ENCODE measurements at places on chromosomes 6 and 20.

GRCh38 chr6:79421707-79422484 lies 115.3 kb downstream of the LCA5 start:
- DNase-seq, result peak; percentile 87

DNA sequence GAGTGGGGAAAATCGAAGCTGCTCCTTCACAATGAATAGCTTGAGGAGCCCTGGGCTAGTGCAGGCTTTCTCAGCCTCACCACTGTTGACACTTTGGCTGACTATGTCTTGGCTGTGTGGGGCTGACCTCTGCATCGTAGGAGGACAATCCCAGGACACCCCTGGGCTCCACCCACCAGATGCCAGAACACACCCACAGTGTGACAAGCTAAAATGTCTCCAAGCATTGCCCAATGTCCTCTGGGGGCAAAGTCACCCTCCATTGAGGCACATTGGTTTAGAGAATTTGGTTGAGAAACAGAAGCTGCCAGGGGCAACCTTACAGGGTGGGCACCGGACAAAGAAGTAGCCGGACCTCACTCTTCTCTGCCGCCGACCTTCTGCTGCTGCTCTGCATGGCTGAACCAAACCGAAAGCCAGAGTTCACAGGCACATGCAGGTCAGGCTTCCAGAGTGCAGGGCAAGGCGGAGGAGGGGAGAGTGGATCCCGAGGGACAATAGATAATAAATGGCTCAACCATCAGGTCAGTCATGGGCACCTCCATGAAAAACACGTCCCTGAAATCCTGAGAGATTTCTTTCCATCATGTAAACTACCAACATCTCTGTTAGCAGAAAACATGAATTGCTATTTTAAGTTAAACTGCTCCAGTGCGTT lies 189.0 kb downstream of the LRFN2 start:
- DNase-seq, result no peak

- no peak for DNase-seq
Measured at GRCh38 chr6:7256785-7257184, 56.2 kb downstream of the SSR1 start.

DNA sequence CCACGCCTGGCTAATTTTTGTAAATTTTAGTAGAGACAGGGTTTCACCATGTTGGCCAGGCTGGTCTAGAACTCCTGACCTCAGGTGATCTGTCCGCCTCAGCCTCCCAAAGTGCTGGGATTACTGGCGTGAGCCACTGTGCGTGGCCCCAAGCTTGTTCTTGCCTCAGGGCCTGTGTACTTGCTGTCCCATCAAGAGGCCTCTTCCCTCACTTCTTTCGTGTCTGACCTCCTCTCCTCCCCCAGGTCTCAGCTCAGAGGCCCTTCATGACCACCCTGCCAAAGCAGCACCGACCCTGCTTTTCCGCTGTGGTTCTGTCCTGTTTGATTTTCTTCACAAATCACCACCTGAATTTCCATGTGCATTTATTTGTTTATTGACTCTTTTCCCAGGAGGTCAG lies 10.5 kb upstream of the UBE2V1 start:
- DNase-seq, result no peak

DNA sequence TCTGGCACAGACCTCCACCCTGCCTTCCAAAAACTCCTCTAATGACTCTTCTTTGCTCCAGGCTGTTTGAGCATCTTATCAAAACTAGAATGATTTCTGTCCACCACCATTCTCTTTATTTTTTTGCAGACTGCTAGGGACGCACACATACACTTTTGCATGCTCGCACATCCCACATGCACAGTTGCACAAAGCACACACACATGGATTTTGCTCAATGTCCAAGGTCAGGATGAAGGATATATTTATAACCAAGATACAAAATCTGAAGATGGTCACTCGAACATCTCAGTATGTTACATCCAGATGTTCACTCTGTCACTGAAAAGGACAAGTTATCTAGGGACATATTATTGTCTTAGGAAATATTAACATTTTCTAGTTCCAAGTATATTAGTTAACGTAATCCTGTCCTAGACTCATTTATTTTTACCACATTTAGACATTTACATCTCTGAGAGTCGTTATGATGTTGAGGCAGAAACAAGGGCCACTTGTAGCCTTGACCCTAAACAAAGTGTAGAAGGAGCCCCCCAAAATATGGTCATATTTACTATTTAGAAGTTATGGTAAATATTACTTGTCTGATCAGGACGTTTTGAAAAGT lies 3.4 kb upstream of the SIM1 start:
- DNase-seq, result no peak

- DNase-seq, result no peak
Measured at GRCh38 chr20:16240355-16240754, 332.9 kb downstream of the KIF16B start.

DNA sequence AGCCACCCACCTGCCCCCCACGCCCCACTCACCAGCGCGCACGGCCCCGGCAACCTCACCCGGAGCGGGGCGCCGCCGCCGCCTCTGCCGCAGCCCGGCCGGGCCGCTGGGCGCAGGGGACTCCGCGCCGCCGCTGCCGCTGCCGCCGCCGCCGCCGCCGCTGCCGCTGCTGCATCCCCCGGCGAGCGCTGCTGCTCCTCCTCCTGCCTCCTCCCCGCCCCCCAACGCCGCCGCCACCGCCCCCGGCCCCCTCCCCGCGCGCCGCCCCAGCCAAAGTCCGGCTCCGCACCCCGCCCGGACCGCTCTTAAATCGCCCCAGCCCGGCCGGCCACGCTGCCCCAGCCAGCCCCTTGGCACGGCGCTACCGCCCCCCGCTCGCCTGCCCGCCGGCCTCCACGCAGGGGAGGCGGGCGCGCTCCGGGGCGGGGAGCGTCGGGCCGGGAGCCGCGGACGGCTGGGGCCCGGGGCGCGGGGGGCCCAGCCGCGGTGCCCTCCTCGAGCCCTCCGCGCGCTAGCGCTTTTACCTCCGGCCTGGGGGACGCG lies at the start of gene SULF2:
TSS of gene SULF2 (minus strand) at position 171 of the 543 bp plus-strand sequence. CDS start 28,118 bp downstream, outside the sequence.
- DNase-seq, result no peak

GRCh38 chr6:109460161-109460829 lies 4.7 kb upstream of the MICAL1 start:
- DNase-seq, result no peak

GRCh38 chr6:40626886-40627285 lies 39.7 kb upstream of the LRFN2 start:
- no peak for DNase-seq

DNA sequence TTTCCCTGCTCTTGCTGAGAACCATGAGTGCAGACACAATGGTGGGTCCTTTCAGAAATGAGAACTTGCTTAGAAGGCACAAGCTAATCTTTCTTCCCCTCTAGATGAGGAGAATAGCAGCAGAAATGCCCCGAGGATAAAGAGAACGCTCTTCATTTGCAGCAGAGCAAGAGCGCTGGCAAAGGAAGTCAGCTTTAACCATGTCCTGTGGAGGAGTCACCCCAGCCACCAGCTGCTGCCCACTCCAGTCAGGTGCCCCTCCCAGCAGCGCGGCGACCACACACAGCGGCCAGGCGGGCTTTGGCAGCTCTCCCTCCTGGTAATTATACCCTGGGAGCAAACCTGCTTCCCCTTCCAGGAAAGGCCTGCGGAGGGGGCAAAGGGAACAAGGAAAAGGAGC lies 42.4 kb upstream of the EMILIN3 start:
- DNase-seq, result no peak

GRCh38 chr6:110875548-110876169 lies 1.1 kb downstream of the AMD1 start:
- no peak for DNase-seq

DNA sequence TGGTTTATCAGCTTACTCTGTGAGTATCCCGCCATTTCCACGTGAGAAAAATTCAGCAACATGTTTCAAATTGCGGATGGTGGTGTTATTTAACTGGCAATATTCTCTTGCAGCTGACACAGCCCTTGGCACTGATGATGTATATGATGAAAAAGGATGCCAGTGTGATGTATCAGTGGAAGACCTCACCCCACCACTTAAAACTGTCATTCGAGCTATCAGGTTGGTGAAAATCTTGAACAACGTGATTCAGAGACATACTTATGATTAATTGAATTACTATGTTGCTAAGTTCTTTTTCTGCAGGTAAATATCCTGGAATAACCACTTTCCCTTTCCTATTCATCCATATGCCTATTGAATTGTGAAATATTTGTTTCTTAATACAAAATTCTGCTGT lies 55.7 kb downstream of the KHDC1L start:
- DNase-seq, result no peak

DNA sequence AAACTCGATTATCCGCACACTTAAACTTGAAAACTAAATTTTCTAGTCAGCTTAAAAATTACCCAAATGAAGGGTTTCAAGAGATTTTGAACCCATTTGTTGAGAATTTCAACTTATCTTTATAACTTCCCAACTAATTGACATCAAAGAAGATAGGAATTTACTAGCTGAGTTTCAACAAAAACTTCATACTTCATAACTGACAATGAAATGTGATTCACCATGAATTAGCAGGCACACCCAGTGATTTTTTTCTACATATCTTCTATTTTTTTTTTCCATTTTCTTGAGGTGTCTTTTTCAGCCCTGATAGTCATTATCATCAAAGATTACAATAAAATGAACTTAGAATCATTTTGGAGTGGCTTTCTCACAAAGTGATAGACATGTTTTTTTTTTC lies 26.7 kb downstream of the TNFAIP3 start:
- no peak for DNase-seq

DNA sequence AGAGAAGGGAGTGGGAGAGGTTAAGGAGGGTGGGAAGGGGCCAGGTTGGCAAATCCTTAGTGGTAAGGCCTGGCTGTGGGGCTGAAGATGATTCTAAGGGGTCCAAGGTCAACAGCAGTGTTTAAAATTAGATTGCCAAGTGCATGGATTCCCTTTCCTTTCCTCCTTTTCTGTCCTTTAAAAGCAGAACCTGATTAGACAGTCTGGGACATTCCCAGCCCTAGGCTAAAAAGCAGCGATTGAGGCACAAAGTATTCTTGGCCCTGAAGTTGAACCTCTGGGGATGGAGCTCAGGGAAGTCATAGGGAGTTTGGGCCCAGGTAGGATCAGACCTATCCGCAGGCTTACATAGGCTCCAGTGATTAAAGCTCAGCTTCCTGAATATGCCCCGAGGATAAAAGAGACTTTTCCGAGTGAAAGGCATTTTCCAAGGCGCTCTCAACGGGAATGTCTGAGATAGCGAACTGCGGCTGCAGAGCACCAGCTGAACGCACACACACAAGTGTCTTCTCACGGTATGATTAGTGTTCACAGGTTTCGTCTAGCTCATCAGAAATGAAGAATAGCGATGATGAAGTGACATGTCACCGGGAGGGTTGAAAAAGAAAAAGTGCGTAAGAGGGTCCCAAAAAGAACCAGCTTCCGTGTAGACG lies 787 bp upstream of the CARMIL1 start:
- DNase-seq, result no peak

- DNase-seq, result peak; percentile 30
Measured at GRCh38 chr6:99822741-99823512, 171.1 kb downstream of the MCHR2 start.

GRCh38 chr6:110068592-110068967 lies 90.5 kb downstream of the GPR6 start:
- no peak for DNase-seq

DNA sequence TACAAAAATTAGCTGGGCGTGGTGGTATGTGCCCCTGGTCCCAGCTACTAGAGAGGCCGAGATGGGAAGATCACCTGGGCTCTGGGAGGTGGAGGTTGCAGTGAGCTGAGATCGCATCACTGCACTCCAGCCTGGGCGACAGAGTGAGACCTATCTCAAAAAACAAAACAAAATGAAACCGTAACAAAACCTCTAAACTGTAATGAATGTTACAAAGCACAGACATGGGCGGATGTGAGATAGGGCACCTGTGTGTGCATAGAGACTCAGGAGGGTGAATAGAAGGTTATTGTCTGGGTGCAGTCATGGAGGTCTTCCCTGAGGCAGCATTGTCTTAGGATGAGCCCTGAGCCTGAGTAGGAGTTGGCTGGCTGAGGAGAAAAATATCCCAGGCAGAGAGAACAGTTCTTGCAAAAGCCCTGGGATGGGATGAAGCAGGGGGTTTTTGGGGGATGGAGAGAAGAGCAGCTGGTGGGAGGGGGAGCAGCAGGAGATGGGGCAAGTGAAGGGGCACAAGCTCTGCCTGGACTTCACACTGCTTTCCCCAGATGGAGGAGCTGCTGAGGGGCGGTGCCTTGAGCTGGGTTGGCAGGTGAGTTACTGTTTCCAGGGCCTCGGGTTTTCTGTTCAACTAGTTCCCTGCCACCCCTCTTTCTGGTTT lies 5.2 kb downstream of the BCAS4 start:
- DNase-seq, result no peak

DNA sequence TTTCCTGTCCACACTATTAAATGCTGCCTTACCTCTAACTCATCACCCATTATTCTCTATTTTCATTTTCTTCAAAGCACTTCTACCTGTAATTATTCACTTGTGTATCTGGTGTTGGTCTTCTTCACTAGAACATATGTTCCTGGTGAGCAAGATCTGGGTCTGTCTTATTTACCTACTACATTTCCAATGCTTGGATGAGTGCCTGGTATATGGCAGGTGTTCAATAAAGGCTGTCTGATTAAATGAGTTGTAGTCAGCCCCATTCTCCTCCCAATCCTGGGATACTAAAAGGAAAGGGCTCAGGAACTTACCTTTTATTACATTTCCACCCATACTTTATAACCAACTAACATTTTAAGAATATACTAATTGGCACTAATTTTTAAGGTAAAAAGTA lies 61.0 kb downstream of the CEP162 start:
- no peak for DNase-seq

DNA sequence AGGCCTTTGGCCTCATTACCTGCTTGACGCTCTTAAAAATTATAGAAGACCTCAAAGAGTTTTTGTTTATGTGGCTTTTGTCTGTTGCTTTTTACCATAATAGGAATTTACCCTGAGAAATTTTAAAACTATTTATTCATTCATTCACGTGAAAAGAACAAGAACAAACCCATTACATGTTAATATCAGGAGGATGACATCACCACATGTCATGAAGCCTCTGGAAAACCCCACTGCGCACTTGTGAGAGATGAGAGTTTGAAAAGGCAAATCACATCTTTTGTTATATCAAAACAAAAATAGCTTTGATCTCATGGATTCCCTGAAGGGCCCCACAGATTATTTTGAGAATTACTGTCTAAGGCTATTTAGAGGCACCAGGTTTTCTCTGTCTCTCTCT lies 61.3 kb upstream of the EYA2 start:
- no peak for DNase-seq

DNA sequence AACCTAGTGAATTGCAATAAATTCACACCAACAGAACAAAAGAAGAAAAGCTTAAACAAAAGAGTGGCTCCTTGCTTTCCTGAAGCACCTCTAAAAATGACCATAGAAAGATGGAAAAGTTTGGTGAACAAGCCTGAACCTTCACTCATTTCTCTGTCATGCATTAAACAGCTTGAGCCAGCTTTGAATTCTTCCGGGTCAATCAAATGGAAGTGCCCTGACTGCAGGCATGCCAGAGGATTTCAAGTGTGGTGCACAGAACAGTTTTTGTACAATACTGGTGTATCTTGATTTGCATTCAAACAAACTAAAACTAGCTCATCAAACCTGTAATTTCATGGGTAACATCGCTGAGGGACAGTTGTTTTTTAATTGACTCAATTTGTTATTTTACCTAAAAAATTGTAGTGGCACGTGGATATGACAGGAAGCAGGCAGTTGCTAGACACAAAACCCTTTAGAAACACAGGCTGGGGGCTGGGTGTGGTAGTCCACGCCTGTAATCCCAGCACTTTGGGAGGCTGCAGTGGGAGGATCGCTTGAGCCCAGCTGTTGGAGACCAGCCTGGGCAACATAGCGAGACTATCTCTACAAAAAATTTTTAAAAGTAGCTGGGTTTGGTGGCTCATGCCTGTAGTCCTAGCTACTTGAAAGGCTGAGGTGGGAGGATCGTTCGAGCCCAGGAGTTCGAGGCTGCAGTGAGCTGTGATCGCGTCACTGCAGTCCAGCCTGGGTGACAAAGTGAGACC lies 9.1 kb downstream of the CASS4 start:
- DNase-seq, result no peak

Data from stromal cell of bone marrow (primary cell).